ENCODE measurements at places on chromosomes 1 and 21. TPM values are rescaled to one million over a fixed set of nuclear protein-coding genes. Genes with fewer than 3 reads are reported as not detected.

GRCh38 chr1:18635891-18636595, 5.4 kb downstream of the PAX7 start:
- no peak overlapping the region for H3K27ac ChIP-seq
- no peaks in the 10 kb centered on the region for H3K4me1 ChIP-seq
- no peak overlapping the region for H3K4me3 ChIP-seq
- H3K27me3 ChIP-seq: no peaks in the 10 kb centered on the region
- H3K36me3 ChIP-seq: no peaks in the 10 kb centered on the region

GRCh38 chr1:2539312-2539907, 9.3 kb upstream of the HES5 start:
- no peaks in the 10 kb centered on the region for H3K27me3 ChIP-seq
- H3K27ac ChIP-seq: no peak overlapping the region
- no peak overlapping the region for H3K4me3 ChIP-seq
- H3K4me1 ChIP-seq: peaks cover under 1% of the 10 kb centered on the region
- H3K36me3 ChIP-seq: no peaks in the 10 kb centered on the region

GRCh38 chr1:18320051-18320450, 160.7 kb upstream of the KLHDC7A start:
- no peaks in the 10 kb centered on the region for H3K27me3 ChIP-seq
- DNase-seq: no peak
- no peak overlapping the region for H3K4me3 ChIP-seq
- no peak overlapping the region for H3K27ac ChIP-seq
- H3K36me3 ChIP-seq: no peaks in the 10 kb centered on the region

DNA sequence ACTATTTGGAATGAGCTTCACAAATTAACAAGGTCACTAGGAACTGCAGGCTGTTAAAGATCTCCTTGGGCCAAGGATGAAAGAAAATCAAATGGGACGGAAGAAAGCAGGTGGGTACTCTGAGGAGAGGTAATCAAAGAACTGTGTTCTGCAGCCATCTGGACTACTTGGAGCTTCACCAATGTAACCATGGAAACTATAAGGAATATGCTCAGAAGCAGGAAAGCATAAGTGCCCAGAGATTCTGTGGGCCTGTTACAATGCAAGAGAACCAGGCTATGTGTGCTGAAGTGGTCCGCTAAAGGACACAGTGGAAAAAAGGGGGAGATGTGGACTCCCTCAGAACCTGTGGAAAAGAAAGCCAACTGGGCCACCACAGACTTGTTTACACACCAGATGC, 238.5 kb downstream of the PTGER3 start:
- no peaks in the 10 kb centered on the region for H3K4me1 ChIP-seq
- H3K27ac ChIP-seq: no peak overlapping the region
- H3K36me3 ChIP-seq: no peaks in the 10 kb centered on the region
- no peak for DNase-seq
- H3K27me3 ChIP-seq: no peaks in the 10 kb centered on the region
- no peak overlapping the region for H3K4me3 ChIP-seq

- H3K4me3 ChIP-seq: no peak overlapping the region
- DNase-seq: no peak
- no peaks in the 10 kb centered on the region for H3K4me1 ChIP-seq
- no peaks in the 10 kb centered on the region for H3K36me3 ChIP-seq
Measured at GRCh38 chr1:182113879-182114626, 52.5 kb upstream of the ZNF648 start.

- H3K4me3 ChIP-seq: no peak overlapping the region
- no peak overlapping the region for H3K27ac ChIP-seq
Measured at GRCh38 chr1:41639332-41639936, 155.0 kb upstream of the EDN2 start.

DNA sequence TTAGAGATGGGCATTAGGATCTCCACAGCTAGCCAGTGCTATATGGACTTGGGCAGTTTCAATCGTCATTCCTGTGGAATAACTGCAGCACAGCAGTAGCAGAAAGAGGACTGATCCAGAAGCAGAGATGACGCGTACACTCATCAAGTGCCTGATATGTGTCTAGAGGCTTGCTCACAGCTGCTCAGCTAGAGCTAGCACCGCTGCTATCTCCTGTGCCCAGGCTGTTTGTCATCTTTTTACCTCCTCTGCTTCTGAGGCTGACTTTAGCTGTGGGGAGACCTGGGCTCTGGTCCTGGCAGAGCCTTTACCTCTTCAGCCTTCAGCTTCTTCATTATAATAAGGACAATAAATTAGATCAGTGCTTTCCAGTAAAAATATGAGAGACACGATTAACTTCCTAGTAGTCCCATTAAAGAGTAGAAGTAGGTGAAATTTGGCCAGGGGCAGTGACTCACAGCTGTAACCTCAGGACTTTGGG, 5.3 kb downstream of the TENT5C start:
- no peaks in the 10 kb centered on the region for H3K36me3 ChIP-seq
- H3K4me3 ChIP-seq: no peak overlapping the region
- DNase-seq: no peak
- no peaks in the 10 kb centered on the region for H3K27me3 ChIP-seq

DNA sequence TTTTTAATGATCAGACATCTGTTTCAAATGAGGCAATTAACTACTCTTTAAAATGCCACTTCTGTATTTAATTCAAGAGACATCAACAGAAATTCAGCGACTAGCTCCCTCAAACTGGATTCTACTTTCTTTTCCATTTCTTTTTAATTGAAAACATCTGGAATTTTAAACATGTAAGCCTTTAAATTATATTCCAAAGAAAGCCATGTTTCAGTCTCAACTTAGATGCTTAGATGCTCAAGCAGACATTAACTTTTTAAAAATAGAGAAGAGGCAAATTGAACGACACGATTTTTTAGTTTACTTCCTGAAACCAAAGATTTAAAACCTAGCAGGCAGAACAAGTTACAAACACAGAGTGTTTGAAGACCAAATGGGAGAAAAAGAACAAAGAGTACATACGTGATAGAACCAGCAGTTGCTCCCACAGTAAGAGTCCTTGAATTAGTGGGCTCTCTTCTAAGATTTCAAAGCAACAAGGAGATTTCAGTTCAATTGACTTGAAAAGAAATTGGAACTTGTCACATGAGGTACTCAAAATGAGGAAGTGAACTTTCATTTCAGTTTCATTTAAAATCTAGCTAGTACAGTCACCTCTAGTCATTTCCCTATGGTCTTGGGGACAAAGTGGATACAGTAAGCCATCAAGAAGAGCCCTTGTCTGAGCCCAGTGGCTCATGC, at the start of gene CTSS:
TSS of gene CTSS (minus strand) at position 483 of the 681 bp plus-strand sequence. CDS start 1,015 bp downstream, outside the sequence.
- no peaks in the 10 kb centered on the region for H3K27me3 ChIP-seq
- no peaks in the 10 kb centered on the region for H3K36me3 ChIP-seq
- DNase-seq: no peak
- peak within 1 kb of the TSS; percentile 63 for H3K27ac ChIP-seq

- H3K27me3 ChIP-seq: no peaks in the 10 kb centered on the region
- H3K4me3 ChIP-seq: no peak overlapping the region
- no peak overlapping the region for H3K27ac ChIP-seq
- H3K36me3 ChIP-seq: no peaks in the 10 kb centered on the region
- no peak for DNase-seq
- H3K4me1 ChIP-seq: no peaks in the 10 kb centered on the region
Measured at GRCh38 chr1:178066908-178067614, 26.8 kb upstream of the RASAL2 start.

DNA sequence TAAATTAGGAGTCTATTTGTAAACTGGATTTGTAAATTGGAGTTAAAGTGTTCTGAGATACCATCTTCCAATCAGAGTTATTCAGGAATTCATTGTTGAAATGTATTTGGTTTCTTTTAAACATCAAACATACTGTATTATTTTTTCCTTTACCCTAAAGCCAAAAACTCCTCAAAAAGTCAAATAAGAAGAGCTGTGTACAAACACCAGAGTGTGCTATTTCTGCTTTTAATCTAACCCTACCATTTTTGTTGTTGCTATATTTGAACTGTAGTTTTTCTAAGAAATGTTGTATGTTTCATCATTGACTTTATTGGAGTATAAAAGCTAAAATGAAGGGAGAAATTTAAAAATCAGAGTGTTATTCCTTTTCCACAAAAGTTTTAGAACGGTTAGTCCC, 35.8 kb downstream of the SLC30A7 start:
- no peaks in the 10 kb centered on the region for H3K4me1 ChIP-seq
- no peak overlapping the region for H3K4me3 ChIP-seq
- DNase-seq: no peak
- H3K36me3 ChIP-seq: no peaks in the 10 kb centered on the region

GRCh38 chr1:241822846-241823245, 25.2 kb upstream of the EXO1 start:
- DNase-seq: no peak
- H3K4me3 ChIP-seq: no peak overlapping the region
- no peak overlapping the region for H3K27ac ChIP-seq
- H3K27me3 ChIP-seq: no peaks in the 10 kb centered on the region
- H3K4me1 ChIP-seq: no peaks in the 10 kb centered on the region
- no peaks in the 10 kb centered on the region for H3K36me3 ChIP-seq

- H3K36me3 ChIP-seq: no peaks in the 10 kb centered on the region
- DNase-seq: no peak
- no peaks in the 10 kb centered on the region for H3K4me1 ChIP-seq
- H3K4me3 ChIP-seq: no peak overlapping the region
Measured at GRCh38 chr1:180053594-180054567, 99.3 kb downstream of the CEP350 start.

DNA sequence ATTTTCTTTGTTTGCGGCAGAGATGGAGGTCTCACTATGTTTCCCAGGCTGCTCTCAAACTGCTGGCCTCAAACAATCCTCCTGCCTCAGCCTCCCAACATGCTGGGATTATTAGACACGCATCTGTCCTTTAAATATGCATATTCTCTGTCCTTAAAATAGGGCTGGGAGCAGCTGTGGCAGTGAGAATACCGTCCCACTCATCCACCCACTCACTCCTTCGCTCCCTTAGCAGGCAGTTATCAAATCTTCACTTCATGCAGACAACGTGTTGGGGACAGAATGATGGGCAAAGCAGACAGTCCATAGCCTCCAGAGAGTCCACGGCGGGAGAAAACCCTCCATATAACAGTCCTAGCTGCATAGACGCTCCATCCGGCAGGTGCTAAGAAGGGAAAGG, 179.4 kb downstream of the ZBTB18 start:
- no peaks in the 10 kb centered on the region for H3K36me3 ChIP-seq
- no peak overlapping the region for H3K4me3 ChIP-seq
- no peak for DNase-seq
- peaks cover 2% of the 10 kb centered on the region for H3K4me1 ChIP-seq
- no peak overlapping the region for H3K27ac ChIP-seq

DNA sequence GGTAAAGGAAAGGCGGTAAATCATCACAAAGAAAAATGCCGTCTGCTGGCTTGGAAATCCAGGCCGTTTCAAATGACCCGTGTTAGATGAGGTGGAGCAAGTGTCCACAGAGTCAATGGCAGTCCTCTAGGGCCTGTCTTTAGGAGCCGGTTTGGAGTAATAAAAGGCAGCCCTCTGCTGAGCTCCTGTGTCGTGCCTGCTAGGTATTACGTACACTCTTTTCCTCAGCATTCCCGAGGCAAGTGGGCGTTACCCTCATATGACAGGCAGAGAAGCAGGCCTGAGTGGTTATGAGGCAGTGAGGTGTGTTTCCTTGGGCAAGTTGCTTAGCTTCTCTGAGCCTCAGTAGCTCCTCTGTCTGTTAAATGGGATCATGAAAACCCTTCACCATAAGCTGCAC, 7.7 kb downstream of the NENF start:
- no peaks in the 10 kb centered on the region for H3K36me3 ChIP-seq
- H3K4me1 ChIP-seq: no peaks in the 10 kb centered on the region
- no peak overlapping the region for H3K4me3 ChIP-seq
- no peak overlapping the region for H3K27ac ChIP-seq
- no peaks in the 10 kb centered on the region for H3K27me3 ChIP-seq

- no peaks in the 10 kb centered on the region for H3K4me1 ChIP-seq
- no peaks in the 10 kb centered on the region for H3K36me3 ChIP-seq
Measured at GRCh38 chr1:89800022-89800655, 20.7 kb upstream of the LRRC8D start.

The TMEM81 gene
- total RNA-seq: 0.92 TPM

The ANP32E gene
- total RNA-seq: 34.4 TPM

The GBP5 gene
- 1.0 TPM for total RNA-seq

The TRIM17 gene
- 2.7 TPM for total RNA-seq

The TMEM35B gene
- total RNA-seq: 24.9 TPM

The ANKRD45 gene
- 2.6 TPM for total RNA-seq

The NUP210L gene
- not detected for total RNA-seq

The RNU1-4 gene
- total RNA-seq: 6,201 TPM

The GPR3 gene
- total RNA-seq: 0.15 TPM

The CCDC28B gene
- total RNA-seq: 9.4 TPM

Data from ovary (tissue), 10 donors.